Fibroblast of lung (primary cell): ENCODE measurements at places on chromosomes 12 and 14. TPM values are rescaled to one million over a fixed set of nuclear protein-coding genes. Genes with fewer than 3 reads are reported as not detected.

The HCFC2 gene
- total RNA-seq = 28.0 and 36.2 TPM in 2 replicates

The SIRT4 gene
- total RNA-seq = 2.3 and 2.5 TPM in 2 replicates

The GPX2 gene
- total RNA-seq = not detected in 2 replicates

The ADCY4 gene
- 1.3 and 7.4 TPM in 2 replicates for total RNA-seq

The TMEM132C gene
- under 0.01 TPM in 1 of 2 replicates, not detected in the other for total RNA-seq

The LRTM2 gene
- total RNA-seq = not detected in 2 replicates

The GAPDH gene
- total RNA-seq = 4,386 and 6,255 TPM in 2 replicates

The RNASE13 gene
- not detected in 2 replicates for total RNA-seq

The BBS10 gene
- total RNA-seq = 21.1 and 31.0 TPM in 2 replicates

The CARMIL3 gene
- total RNA-seq = 0.17 and 0.26 TPM in 2 replicates

The GLIPR1L1 gene
- under 0.01 TPM in 1 of 2 replicates, not detected in the other for total RNA-seq

The FSCB gene
- total RNA-seq = not detected in 2 replicates
